Daoy (cell line): ENCODE measurements at places on chromosomes 2 and 18. TPM values are rescaled to one million over a fixed set of nuclear protein-coding genes. Genes with fewer than 3 reads are reported as not detected.
A peak's percentile ranks its signal among the peaks of the same experiment; 100 is the strongest.

- no peak for DNase-seq
Observed at GRCh38 chr2:19848029-19848750, 53.6 kb downstream of the TTC32 start.

DNA sequence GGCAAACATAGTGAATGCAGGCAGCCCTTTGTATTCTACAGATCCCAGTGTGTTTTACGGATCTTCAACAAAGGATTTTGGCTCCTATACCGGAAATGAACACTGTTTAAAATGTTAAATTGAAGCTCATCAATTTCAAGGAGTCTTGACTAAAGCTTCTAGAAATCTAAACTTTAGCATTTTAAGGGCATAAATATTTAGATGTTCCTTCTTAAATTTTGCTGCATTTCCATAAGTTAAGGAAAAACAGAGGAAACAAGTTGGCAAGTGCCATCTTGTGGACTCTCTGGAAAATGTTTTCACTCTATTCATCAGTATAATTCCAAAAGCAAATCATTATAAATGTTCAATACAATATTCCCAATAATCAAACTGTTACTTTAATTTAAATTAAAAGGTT is 19.6 kb downstream of the CHN1 start:
- DNase-seq: no peak

DNA sequence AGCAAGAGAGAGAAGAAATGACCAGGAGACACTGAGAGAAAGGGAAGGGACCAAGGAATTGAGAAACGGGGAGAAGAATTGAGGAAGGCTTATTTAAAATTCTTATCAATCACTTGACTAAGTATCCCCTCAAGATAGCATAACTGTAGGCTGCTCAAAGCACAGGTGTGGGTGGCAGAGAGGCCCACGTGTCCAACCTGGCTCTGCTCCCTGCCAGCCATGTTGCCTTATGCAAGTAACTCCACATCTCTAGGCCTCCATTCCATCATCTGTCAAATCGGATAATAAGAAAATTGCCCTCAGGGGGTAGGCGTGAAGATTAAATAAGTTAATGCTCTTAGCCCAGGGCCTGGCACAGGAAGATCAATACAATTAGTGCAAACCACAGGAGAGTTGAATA is 7.4 kb upstream of the NPAS2 start:
- no peak for DNase-seq

ANKRD53 gene
- not detected in 2 replicates for total RNA-seq

GRCh38 chr2:108623616-108624015 is 89.3 kb downstream of the LIMS1 start:
- no peak for DNase-seq

SH2D6 gene
- total RNA-seq: 0.34 TPM in 1 of 2 replicates, not detected in the other

DNA sequence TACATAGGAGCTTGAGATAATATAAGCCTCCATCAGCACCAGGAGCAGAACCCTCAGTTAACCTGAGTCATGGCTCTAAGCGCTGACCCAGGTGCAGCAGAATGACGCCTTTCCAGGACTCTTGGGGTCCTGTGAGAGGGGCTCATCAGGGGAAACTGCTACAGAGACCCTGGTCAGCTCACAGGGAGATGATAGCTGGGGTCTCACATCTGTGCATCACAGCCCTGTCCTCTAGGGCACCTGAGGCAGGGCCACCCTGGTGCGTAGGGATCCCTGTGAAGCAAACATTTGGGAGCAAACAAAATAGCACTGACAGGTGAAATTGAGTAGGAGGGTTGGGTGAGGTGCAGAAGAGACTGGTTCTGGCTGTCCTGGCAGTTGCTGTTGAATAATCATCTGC is 219.2 kb downstream of the SH3RF3 start:
- DNase-seq: no peak

GRCh38 chr18:5625076-5625475 is 81.3 kb upstream of the EPB41L3 start:
- no peak for DNase-seq

DNA sequence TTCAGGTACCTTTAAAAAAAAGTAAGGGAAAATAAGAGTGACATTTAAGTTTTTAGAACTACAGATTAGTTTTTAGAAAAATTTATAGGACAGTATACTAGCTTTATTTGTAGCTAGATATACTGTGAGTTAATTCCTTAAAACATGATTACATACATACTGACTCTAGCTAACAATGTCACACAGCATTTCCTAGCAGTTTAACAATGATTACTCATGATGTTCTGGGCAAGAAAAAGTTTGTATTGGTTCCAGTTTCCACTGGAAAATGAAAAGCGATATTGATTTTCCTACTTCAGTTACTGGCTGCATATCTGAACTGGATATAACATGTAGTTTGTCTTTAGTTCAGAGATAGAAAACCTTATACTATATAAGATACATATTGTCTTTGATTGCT is 19.4 kb downstream of the SLC39A6 start:
- no peak for DNase-seq

- DNase-seq: peak; percentile 22
Observed at GRCh38 chr2:10834068-10834655, 21.6 kb upstream of the PDIA6 start.

- DNase-seq: no peak
Observed at GRCh38 chr2:179297927-179298326, 33.3 kb upstream of the SESTD1 start.

DNA sequence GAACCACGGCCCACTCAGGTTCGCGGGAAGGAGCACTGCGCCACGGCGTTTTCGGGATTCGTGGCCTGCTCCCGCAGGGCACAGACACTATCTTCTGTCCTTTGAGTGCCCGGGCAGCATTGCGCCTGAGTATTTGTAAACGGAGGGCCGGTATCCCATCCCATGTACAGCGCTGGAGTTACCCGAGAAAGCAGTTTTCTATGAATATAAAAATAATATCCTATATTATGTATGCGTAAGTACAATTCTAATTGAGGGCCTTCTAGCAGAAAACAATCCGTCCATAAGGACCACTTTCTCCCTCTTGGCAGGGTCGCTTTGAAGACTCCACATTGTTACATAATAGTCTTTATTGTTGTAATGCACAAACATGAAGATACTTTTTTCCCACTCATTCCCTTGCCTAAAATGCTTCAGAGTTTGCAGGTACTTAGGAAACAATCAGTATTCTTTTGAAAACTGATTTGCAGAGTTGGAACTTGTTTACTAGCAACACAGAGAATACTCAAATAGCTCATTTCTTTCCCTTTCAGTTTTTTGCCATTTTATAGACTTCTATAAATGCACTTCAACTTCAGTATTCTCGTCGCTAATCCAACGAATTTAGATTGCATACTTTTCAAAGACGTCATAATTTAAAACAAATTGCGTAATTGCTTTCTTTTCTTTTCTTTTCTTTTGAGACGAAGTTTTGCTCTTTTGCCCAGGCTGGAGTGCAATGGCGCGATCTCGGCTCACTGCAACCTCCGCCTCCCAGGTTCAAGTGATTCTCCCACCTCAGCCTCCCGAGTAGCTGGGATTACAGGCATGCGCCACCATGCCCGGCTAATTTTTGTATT is 1.0 kb upstream of the REV1 start:
- DNase-seq: no peak

PTMA gene
- total RNA-seq: 969 and 1,053 TPM in 2 replicates
